Retina (tissue), 1 donor: ENCODE measurements at places on chromosomes 4 and X.
A peak's percentile ranks its signal among the peaks of the same experiment; 100 is the strongest.

- no peak for DNase-seq
Observed at GRCh38 chr4:87872028-87872427, 39.3 kb downstream of the MEPE start.

DNA sequence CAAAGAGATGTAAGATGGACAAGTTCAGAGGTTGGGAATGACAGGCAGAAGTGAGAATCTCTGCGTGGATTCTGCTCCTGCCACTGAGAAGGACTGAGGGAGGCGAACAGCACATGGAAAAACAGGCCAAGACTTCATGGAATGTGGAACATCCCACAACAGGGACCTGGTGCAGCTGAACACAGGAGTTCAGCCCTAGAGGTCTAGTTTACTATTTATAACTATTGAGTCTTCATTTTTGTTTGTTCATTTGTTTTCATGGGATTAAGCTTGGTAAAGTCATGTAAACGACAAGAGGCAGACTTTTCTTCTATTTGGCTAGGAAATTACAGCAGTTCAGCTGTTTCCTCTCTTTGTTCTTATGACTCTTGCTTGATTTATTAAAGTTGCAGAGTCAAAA is 234.5 kb downstream of the MAML3 start:
- DNase-seq = no peak

DNA sequence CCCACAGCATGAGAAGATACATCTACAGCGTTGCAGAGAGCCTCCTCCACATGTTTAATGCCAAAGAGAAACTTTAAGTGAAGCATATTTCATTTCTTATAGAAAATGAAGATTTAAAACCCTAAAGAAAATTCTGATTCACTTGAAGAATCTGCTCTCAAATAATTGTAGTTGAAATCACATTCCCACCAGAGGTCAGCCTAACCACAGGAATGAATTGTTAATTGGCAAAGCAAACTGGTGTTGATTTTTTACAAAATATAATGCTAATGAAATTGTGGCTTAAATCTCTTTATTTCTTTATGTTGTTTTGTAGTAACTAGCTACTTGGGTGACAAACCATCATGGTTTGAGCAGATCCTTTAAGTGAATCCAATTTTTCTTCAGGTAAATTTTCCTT is 31.1 kb upstream of the WDR17 start:
- DNase-seq = peak; percentile 12

DNA sequence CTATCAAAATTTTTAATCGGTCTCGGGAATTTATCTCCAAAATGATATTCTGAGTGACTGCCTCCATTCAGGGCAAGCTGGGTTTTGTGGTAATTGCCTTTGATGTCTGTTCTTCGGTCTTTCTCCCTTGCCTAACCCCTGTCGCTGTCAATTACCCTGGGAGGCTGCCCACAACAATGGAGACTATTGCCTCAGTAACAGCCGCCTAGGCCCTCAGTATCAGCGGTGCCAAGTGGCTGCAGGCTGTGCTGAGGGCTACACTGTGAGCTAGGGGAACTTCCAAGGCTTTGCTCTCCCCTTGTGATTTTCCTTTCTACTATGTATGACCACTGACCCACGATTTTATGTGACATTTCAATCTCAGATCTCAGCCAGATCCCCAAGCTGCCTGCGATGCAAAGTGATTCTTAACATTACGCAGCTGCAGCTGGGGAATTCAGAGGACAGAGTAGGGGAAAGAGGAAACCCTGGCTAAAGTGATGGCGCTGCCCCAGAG is 36.3 kb upstream of the REST start:
- peak; percentile 88 for DNase-seq

GRCh38 chrX:39162322-39162735 is 361.1 kb downstream of the MID1IP1 start:
- DNase-seq = peak; percentile 63

- no peak for DNase-seq
Observed at GRCh38 chrX:98795636-98796035, 1614.4 kb downstream of the PCDH19 start.

DNA sequence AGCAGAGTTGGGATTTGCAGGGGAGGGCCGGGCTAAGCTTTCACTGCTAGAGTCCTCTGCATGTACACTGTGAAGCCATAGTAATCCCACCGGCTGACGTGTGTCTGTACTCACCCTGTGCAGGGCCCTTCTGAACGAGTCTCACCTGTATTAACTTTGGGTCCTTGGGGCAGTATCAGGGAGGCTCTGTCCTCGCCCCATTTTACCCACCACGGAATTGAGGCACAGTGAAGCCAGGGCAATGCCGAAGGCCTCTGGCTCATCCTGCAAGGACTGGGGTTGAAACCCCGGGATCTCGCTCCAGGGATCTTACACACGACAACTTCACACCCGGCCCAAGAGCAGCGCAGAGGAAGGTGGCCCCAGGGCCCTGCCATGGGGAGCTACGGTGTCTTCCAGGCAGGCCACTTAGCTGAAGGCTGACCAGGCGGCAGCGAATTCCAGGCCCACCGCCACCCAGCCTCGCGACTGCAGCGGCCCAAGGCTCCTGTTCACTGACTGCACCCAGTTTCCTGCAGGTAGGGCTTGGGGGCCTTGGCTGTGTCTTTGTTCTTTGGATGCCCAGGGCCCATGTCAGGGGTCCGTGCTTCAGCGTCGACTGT is 75.5 kb upstream of the ADRA2C start:
- no peak for DNase-seq

- DNase-seq = no peak
Observed at GRCh38 chrX:154727418-154727817, 23.5 kb downstream of the GAB3 start.

- no peak for DNase-seq
Observed at GRCh38 chr4:110268352-110268751, 69.9 kb upstream of the ELOVL6 start.

DNA sequence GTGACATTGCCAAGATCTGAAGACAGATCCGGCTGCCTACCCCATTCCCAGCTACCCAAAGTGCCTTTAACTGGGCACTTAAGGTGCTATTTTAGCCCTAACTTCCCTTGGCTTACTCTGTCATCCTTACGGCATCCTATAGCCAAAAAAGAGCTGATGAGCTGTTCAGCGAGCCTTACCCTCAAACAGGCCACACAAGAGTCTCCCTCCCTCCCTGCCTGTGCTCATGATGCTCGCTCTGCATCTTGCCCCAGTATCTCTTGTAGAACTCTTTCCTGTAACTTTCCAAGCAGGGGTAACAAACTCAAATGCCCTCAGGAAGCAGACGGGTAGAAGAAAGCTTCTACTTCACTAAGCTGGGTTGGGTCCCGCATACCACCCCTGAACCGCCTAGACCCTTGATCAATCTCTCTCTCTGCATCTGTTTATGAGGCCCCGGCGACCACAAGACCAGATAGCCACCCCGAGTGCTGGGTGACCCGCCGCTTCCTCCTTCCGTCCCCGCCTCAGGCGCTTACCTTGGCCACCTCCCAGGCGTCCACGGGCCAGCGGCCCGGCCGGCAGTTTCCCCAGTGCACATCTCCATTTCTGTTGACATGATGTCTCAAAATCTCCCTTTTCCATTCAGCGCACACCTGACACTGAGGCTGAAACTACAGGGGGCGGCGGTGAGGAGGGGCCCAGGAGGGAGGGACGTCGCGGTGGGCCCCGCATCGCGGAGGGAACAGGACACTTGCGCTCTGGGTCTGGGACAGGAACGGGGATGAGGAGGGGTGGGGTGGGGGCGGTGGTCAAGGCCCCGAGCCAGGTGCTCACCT is 663 bp downstream of the CXorf38 start:
- DNase-seq = peak; percentile 50

- no peak for DNase-seq
Observed at GRCh38 chr4:167930166-167930565, 162.2 kb upstream of the ANXA10 start.

DNA sequence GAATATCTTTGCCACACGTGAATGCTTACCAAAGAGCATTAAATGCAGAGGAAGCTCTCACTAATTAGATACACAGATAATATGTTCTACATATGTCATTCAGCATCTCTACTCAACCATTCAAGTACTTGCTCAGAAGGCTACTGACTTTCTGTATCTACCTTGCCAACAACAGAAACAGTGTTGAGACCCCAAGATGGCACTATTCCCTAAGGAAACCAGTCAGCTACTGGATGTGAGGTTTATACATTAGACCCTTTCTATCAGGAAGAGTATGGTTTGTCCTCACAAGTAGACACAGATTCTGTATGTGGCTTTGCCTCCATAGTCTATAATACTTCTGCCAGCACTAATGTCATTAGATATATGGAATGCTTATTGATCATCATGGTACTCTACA is 443.9 kb upstream of the INTU start:
- DNase-seq = no peak

DNA sequence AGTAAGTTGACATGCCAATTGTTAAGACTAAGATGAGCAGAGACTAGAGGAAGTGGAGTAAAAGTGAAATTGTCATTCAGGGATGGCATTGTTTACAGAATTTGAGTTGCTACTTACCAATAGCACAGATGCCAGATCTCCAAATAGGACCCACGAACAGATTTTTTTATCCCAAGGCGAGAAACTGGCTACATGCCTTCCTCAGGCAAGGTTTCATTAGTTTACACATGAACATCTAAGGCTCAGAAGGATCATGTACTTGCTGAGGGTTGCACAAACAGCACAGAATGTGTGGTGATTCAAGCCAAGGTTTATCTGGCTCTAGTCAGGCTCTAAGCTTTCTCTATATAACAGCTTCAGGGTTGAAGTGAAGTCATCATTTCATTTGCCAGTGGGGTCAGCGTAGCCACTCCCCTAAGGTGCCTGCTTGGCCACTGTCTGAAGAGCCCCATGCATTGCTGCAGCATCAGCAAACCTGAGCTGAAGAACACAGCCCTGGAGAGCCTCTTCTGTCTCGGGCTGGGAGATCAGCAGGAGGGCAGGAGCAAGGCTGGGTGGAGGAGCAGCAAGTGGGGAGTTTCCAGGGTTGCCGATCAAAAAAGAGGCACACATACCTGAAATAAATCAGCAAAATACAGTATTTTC is 193.0 kb upstream of the LCORL start:
- no peak for DNase-seq

- no peak for DNase-seq
Observed at GRCh38 chrX:24410514-24411189, 50.2 kb downstream of the SUPT20HL1 start.

- no peak for DNase-seq
Observed at GRCh38 chr4:11232015-11232414, 196.7 kb downstream of the HS3ST1 start.

- DNase-seq = no peak
Observed at GRCh38 chr4:16672421-16672820, 226.0 kb downstream of the LDB2 start.

GRCh38 chrX:149831473-149831872 is 49.5 kb upstream of the MAGEA8 start:
- no peak for DNase-seq

GRCh38 chr4:7771541-7772507 is 167.8 kb downstream of the AFAP1 start:
- no peak for DNase-seq
